CD4-positive, alpha-beta T cell treated with Interleukin-2 at 100 ng/mL for 4 hours (primary cell): ENCODE measurements at places on chromosomes 7 and 10.
A peak's percentile ranks its signal among the peaks of the same experiment; 100 is the strongest.

DNA sequence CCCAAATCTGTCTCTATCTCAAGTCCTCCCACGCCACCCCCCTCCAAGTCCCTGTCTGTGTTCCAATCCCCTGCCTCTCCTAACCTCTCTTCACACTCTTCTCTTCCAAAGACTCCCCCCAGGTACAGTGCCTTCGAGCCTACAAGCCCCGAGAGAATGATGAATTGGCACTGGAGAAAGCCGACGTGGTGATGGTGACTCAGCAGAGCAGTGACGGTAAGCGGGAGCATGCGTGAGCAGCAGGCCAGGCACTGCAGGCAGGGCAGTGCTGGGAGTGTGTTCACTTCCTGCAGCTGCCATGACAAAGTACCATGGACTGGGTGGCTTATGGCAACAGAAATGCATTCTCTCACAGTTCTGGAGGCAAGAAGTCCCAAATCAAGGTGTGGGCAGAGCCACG is 23.4 kb downstream of the ARHGEF5 start:
- no peak for DNase-seq

DNA sequence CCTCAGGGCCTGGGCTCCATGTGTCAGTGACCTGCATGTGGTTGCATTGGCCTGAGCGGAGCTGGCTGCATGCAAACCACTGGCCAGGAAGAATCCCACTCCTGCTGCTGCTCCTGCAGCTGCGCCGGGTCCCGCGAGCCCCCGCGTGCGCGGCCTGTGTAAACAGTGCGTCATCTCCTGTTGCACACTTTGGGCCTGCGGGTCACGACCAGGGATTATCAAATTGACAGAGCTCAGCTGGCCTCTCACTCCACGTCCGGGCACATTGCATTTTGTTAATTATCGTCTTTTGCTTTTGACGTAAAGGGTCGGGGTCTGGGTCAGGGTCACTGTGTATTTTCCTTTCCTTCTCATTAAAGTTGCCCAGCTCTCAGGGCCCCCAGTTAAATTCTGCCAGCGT is 132.6 kb downstream of the RGS10 start:
- no peak for DNase-seq

GRCh38 chr10:123553810-123554430 is 112.2 kb upstream of the GPR26 start:
- no peak for DNase-seq

DNA sequence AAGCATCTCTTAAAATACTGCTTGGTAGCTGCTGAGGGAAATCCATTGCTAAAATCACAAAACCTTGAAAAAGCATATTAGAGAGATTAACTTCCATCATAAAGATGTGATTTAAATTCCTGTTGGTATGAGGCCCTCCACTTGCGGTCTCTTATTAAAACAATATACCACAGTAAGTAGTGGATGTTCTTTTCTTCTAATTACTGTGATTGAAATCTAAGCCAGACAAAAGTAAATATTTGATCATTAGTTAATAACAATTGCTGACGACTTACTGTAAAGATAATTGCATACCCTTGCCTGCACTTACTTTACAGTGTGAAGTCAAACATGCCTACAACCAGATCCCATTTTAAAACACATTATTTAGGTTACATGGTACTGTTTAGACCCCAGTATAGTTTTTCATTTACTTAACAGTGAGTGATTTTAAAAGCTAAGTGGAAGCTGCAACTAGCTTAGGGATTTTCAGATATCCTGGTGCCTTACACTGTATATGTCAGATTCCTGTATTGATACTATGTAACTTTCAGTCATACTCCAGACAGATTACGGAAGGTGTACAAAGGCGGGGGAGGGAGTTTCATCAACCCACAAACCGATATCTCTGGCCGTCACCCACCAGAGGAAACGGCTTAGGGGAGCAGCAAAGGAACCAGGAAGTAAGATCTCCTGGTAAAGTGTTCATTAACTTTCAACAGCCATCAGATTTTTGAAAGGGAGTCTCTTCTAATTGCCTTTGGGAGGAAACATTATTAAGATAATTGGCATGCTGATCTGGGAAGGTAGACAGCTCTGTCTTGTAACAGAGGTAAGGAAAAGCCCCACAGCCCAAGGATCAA is 986 bp downstream of the NRP1 start:
- peak; percentile 18 for DNase-seq

DNA sequence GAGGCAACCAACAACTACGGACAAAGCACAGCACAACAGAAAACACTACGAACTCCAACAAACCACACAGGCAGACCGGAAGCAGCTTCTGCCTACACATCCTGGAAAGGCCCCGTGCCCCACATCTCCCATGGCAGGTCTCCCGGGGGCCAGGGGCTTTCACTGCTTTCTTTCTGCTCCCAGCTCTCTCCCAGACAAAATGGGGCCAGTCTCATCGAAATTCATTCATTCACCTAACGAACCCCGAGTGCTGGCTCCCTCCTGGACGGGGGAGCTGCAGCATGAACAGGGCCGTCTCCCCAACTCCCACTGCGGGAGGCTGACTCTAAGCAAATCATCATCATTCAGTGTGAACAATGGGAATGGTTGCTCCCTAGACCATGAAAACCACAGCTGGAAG is 47.6 kb upstream of the NANOS1 start:
- no peak for DNase-seq

DNA sequence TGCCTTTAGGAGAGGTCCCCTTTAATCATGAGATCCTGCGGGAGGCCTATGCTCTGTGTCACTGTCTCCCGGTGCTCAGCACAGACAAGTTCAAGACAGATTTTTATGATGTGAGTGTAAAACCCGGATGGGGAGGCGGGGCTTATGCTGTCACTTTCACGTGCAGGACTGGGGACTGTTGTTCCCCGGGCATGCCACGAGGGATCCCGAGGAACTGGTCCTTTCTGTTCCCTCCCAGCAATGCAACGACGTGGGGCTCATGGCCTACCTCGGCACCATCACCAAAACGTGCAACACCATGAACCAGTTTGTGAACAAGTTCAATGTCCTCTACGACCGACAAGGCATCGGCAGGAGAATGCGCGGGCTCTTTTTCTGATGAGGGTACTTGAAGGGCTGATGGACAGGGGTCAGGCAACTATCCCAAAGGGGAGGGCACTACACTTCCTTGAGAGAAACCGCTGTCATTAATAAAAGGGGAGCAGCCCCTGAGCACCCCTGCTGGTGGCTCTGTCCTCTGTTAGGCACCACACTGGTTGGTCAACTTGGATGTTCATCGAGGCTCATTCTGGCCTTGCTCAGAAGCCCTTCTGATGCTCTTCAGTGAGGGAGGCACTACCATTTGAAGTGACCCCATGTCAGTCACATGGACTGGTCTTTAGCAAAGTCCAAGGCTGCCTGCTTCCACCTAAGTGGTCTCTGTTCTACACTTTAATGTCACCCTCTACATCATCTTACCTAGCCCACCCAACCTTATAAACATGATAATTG is 2.8 kb downstream of the COPS6 start:
- no peak for DNase-seq

- peak; percentile 80 for DNase-seq
These were observed 185.2 kb upstream of the ITGB1 start for GRCh38 chr10:33143160-33143728.

DNA sequence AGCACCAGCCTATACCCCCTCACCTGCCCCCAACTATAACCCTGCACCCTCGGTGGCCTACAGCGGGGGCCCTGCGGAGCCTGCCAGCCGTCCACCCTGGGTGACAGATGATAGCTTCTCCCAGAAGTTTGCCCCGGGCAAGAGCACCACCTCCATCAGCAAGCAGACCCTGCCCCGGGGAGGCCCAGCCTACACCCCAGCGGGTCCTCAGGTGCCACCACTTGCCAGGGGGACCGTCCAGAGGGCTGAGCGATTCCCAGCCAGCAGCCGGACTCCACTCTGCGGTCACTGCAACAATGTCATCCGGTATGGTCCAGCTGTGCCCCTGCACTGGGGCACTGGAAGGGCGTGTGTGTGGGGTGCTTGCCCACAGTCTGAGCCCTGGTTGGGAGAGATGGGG is 40.0 kb upstream of the BMPR1A start:
- DNase-seq = no peak

GRCh38 chr7:104650991-104651640 is 322.7 kb downstream of the LHFPL3 start:
- DNase-seq = no peak

- DNase-seq = no peak
These were observed 18.6 kb downstream of the PDE6C start for GRCh38 chr10:93630625-93631557.

DNA sequence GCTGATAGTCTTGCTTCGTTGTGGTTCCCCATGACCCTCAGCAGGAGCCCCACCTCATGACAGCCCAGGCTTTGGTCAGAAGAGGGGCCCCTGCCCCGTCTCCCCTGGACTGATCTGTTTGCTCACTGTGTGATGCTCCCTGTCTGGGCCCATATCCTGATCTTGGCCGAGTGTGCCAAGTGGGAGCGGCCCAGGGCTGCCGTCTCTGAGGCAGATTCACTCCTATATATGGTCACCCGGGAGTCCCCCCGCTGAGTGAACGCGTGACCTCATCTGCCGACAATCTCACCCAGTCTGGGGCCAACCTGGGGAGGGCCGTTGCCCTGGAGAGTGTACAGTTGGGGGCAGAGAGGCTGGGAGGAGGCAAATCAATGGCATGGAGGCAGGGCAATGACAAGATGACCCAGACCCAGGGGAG is 34.5 kb downstream of the PPIF start:
- DNase-seq = no peak

- no peak for DNase-seq
These were observed 78.7 kb downstream of the MYOF start for GRCh38 chr10:93403152-93404047.

- DNase-seq = no peak
These were observed 17.1 kb downstream of the LDB3 start for GRCh38 chr10:86685416-86685815.

DNA sequence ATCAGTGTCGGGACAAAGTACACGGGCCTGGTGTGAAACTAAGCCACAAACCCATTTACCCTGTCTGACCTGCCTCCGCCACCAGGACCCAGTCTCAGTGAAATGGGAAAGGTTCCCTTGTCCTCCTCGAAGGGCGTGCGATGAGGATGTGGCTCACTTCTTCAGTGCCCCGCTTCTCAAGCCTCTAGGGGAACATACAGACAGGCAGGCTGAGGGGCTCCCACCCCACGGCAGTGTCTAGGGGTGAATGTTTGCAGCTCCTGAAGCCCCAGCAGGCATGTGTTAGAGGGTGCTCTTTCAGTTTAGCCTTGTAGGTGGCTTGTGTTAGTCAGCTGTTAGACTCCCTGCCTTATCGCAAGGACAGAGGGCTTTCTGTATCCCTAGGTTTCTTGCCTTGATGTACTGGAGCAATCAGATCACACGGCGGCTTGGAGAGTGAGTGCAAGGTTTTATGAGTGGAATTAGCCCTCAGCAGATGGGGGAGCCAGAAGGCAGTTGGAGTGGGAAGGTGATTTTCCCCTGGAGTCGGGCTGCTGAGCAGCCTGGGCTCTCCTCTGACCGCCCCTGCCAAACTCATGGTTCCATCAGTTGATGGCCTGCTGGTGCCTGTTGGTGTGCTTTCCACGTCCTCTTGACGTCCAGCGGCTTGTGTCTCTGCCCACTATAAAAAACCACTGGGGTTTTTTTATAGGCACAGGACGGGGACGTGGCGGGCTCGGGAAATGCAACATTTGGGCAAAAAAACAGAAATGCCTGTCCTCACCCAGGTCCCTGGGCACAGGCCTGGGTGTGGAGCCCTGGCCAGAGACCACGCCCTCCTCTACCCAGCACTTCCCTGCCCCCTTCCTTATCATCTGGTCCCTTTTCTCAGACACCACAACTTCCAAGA is 759 bp downstream of the NUDT1 start:
- peak; percentile 1 for DNase-seq

- DNase-seq = no peak
These were observed 723.6 kb downstream of the INHBA start for GRCh38 chr7:40979296-40979695.

DNA sequence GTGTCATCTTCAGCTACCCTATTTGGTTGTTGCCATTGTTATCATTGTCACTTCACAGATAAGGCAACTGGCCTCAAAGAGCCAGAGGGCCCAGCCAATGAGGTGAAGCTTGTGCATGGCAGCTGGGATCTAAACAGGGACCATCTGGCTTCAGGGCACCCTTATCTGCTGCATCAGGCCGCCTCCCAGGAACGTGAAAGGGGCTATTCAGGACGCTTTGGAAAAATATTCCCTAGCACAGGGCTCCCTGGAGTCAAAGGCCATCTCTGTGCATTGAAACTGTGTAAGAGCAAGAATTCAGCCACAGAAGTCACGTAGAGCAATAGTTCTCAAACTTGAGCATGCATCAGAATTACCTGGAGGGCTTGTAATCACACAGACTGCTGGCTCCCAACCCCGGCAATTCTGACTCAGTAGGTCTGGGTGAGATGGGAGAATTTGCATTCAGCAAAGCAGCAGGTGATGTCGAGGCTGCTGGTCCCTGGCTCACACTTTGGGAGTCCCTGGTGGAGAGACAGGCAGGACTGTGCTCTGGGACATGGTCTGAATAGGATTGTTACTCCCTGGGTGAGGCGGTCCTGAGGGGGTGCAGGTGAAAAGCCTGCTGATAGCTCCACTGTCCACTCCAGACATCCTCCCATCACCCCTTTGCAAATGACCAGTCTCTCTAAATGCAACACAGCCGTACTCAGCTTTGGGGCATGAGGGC is 21.5 kb upstream of the PLEKHA1 start:
- no peak for DNase-seq

DNA sequence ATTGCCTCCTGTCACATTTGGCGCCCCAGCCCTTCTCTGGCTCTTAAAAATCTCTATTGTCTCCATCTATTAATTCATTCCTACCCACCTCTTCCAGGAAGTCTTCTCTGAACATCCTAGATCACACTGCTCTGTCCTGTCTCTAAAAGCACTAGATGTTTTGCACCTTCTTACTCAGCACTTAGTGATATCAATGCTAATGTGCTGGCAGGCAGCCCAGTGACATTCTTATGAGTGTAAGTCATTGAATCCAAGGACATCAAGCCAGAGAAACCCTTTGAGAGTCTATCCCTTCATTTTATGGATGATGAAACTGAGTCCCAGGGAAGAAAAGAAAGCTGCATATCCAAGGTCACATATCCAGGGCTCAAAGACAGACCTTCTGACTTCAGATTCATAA is 48.3 kb upstream of the PAX2 start:
- no peak for DNase-seq

GRCh38 chr7:30933124-30933974 is 21.7 kb downstream of the AQP1 start:
- no peak for DNase-seq

GRCh38 chr7:72087926-72088325 is 324.2 kb downstream of the CALN1 start:
- no peak for DNase-seq

DNA sequence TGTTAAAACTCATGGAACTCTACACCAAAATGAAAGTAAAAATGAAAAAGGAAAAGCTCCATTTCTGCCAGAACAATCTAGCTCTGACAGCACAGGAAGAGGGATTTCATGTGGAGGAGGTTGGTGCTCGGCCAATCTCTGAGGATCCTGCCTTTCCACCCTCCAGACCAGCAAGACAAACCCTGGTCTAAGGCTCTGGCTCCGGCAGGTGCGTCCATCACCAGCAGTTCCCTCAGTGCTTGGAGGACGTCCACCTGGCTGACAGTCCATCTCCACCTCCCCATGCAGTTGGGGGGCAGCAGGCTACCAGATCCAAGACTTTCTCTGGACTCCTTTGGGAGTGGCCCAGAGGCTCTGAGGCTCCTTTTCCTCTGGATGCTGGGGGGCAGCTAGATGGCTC is 25.0 kb upstream of the LOXL4 start:
- no peak for DNase-seq
